ENCODE measurements at places on chromosomes 5 and 9.

- no peak for DNase-seq
Observed at GRCh38 chr9:18775241-18775640, 257.8 kb downstream of the SAXO1 start.

- no peak for DNase-seq
Observed at GRCh38 chr9:112601636-112602035, 115.0 kb downstream of the KIAA1958 start.

DNA sequence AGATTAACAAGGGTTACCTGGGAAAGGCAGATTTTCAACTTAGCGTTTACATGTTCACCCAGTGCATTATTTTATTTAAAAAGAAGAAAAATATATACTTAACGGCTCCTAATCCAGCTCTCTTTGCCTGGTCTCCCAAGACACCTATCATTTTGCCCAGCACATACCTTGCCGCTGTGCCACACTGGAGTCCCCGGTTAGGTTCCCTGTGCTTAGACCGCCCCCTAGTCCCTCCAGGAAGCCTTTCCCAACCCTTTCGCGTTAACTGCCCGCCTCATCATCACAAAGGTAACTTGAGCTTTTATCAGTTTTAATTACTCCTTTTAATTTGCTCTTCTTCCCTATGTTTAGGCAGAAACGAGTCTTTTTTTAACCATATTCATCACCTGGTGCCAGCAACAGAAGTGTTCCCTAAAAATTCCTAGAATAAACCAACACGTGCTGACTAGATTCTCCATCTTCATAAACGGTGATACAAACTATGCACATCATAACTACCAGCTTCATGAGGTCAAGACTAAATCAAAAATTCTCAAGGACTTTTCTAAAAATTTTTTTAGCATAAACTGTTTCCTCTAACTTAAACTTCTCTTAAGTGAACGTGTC lies 19.7 kb downstream of the DNAJA1 start:
- no peak for DNase-seq

GRCh38 chr9:76655121-76655541 lies 109.1 kb upstream of the PCA3 start:
- no peak for DNase-seq

DNA sequence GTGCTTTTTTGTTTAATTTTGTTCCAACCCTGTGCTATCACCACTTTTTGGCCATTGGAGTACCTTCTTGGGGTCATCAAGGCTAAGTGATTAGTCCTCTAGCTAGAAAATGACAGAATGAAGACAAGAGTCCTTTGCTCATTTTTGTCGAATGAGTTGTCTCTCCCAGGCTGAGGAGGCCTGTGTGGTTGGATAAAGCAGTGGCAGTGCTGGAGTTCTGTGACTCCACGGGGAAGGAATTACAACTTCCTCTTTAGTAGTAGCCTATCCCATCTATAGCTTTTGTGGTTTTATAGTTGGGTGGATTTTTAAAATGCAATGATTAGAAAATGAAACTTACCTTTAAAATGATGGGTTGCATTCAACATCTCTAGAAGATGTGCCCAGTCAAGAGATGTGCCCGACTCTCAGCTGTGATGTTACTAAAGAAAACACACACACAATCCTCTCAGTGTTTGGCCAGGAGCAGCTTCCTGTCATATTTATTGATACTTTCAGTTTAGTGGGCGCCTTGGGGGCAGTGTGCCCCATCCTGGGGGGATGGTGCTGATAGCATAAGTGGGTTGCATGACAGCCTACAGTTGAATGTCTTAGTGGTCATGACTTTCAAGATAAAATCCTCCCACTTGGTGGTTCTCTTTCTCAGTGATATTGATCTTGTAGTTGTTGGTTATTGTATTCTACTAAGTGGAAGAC lies 11.9 kb downstream of the OTULINL start:
- no peak for DNase-seq

DNA sequence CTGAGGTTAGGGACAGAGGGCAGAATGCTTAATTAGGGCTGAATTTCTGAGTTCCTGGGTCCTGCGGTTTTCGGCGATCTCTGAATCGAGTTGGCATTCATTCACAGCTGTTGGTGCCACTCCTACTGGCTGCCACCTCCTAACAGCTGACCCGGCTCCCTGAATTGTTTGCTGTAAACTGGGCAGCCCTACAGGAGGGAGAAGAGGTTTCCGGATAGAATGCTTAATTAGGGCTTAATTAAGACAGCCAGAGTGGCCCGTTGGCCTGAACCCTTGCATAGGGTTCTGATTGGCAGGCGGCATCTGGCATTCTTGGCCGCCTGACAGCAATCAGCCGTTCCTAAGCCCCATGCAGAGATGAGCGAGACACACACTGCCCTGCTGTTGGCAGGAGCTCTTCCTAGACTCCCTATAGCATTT lies 25.7 kb downstream of the FRMPD1 start:
- DNase-seq = no peak

DNA sequence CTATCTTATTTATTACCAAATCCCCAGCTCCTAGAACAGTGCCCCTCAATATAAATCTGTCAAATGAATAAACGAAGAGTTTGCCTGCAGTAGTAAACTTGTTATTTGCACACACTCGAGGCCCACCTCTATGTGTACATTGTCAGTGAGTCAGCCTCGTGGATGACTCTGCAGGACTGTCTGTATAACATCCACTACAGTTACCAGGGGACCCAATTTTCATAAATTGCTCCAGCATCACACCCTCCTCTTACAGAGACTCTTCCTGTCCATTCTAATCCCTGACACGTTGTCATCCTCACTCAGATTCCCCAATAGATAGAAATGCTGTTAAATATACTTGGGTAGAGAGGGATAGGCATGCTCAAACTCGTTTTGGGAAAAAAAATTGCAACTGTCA lies 478.5 kb downstream of the RAB3C start:
- DNase-seq = no peak

DNA sequence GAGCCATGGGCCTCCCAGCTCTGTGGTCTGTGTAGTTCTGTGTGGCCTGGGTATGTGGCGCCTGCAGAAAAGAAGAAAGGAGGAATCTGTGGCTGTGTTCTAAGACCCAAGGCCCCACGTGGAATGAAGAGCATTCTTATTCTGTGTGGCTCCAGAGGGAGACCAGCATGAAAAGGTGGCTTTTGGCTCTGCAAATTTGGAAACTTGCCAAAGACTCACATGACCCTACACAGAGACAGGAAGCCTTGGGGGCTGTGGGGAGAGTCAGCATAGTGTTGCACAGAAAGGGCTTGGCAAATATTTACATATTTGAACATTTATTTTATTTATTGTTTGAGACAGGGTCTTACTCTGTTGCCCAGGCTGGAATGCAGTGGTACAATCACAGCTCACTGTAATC lies 193.3 kb downstream of the TMEM38B start:
- DNase-seq = no peak

GRCh38 chr9:76637416-76637815 lies 126.8 kb upstream of the PCA3 start:
- DNase-seq = no peak
